ENCODE measurements at places on chromosomes 1 and 21.

GRCh38 chr1:89962024-89962741 is 32.7 kb upstream of the ZNF326 start:
- no peak for DNase-seq

- no peak for DNase-seq
Measured at GRCh38 chr1:80994934-80995333, 805.8 kb upstream of the ADGRL2 start.

GRCh38 chr1:206506405-206507283 is 687 bp upstream of the RASSF5 start:
- no peak for DNase-seq

DNA sequence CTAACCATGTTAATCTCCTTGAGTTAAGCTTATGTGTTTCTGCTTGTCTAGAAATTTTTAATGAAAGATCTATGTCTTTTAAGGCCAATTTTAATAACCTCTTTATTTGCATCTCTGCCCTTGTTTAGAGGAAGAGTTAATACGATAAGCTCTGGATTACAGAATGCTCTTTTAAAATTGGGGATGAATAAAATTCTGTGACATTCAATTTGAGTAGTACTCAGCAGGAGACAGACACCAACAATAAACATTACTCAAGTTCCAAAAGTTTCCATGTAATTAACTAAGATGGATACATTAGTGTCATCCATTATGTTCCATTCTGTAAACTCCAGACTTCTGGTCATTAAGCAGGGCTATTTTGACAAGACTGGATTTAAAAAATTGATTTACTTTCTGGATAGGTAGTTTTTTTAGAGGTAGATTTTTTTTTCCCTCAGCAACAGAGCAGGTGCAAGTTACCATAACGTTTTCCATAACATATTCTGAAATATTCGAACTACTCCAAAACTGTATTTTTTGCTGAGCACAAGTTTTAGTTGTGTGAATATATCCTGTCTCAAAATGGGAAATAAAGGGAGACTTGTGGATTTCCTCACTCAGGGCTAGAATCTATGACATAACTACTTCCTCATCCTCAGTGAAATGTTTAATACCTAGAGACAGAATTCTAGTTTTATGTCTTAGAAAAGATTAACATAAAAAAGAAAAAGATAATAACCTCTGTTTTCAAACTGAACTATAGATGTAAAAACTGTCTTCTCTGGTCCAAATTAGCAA is 221.7 kb downstream of the NEGR1 start:
- no peak for DNase-seq

GRCh38 chr1:57530206-57530910 is 106.5 kb upstream of the DAB1 start:
- no peak for DNase-seq

DNA sequence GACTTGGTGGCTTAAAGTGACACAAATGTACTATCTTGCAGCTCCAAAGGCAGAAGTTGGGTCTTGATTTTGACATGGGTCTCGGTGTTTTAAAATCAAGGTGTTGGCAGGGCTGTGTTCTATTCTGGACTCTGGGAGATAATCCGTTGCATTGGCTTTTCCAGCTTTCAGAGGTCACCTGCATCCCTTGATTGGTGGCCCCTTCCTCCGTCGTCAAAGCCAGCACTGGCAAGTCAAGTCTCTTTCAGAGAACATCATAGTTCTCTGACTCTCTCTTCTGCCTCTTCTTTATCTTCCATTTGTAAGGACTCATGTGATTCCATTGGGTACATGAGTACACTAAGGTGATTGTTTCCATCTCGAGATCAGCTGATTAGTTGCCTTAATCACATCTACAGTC is 172.1 kb downstream of the CAMTA1 start:
- DNase-seq = no peak

DNA sequence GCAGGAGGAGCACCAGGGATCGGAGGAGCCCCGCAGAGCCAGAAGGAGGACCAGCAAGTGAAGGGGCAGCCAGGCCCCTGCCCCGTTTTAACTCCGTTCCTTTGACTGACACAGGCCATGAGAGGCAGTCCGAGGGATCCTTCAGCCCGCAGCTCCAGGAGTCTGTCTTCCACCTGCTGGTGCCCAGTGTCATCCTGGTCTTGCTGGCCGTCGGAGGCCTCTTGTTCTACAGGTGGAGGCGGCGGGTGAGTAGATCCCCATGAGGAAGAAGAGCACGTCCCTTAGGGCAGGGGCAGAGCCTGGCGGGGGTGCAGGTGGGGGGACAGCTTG is 13.3 kb downstream of the CSF1 start:
- no peak for DNase-seq

GRCh38 chr1:186440584-186440983 is 20.3 kb downstream of the PDC start:
- DNase-seq = no peak

DNA sequence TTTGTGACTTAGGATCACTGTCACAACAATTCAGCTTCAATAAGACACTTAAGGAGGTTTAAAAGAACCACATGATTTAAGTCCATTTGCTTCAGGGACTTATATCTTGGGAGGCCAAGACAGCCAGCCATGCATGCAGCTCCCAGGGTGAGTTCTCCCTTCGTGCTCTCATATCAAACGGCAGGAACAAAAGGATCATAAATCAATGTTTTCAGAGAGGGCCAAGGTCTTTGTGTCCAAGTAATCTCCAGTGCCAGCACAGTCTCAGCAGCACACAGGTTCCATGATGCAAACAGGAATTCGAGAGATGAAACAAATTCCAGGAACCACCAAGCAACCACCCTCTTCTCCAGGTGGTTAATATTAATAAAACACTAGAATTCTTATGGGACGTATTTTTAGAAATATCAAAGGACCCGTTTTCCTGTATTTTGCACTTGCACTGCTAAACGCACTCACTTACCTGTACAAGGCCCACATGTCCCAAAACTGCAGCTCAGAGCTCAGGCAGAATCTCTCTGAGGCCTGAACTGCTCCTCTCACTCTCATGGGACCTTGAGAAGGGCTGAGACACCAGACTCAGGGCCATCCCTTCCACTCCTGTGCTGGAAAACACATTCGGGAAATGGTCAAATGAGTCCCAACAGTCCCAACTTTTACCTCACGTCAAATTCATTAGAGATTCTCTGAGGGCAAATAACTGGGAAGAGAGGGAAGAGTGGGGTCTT is 100.0 kb upstream of the RAB4A start:
- no peak for DNase-seq

DNA sequence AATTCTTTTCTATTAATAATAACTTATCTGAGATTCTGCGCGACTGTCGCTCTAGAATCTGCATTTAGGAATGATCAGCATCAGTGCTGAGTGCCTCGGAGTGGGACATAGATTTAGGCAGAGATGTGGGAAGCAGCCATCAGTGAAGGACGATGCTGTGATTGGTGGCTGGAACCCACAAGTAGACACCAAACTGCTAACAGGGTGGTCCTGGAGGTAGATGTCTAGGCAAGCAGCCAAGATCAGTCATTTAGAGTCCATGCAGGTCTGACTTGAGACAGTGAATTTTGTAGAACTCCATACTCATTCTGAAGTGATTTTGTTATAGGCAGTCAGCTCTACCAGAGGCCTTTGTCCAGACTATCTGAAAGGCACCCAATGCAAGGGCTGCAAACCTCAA is 51.8 kb upstream of the LYST start:
- no peak for DNase-seq

- no peak for DNase-seq
Measured at GRCh38 chr21:42550817-42551216, 37.2 kb downstream of the SLC37A1 start.

DNA sequence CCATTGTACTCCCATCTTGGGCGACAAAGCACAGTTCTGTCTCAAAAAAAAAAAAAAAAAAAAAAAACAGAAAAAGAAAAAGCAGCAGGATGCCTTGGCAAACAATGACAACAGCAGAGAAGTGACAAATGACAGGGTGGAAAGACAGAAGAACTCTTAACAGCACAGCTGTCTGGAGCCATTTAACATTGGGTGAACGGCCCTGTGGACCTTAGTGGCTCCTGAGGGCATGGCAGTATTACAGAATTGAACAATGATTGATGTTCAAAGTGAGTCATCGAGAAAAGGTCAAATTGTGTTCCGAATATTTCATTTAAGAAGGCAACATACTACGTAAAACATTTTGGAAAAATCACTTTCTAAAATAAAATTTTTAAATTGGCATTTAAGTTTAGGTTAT is 30.0 kb downstream of the DNASE2B start:
- DNase-seq = no peak

DNA sequence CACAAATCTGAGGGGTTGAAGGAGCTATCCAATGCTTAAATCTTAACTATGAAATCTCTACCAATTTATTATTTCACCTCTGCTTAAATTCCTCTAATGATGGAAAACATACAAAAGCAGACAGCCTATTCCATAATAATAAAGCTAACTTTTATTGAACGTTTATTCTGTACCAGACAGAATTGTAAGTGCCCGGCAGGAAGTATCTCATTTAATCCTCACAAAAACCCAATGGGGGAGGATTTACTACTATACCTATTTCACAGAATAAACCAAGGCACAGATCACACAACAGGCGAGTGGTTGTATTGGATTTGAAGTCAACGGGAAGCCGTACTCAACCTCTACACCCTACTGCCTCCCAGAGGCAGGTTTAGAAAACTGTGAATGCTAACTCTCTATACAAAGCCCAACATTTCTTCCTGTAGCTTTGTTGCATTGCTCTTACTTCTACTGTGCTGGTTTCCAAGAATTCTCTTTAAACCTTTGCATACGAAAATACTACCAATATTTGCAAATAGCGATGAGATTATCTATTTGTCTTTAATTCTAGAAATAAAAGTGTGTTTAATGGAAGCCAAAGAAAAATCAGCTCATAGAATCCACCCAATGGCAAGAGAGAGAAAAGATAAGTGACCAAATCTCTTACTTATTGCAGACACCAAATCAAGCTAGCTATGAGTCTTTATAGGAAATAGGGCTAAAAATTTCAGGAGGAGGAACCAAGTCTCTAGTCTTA is 33.5 kb upstream of the C1orf53 start:
- DNase-seq = no peak

DNA sequence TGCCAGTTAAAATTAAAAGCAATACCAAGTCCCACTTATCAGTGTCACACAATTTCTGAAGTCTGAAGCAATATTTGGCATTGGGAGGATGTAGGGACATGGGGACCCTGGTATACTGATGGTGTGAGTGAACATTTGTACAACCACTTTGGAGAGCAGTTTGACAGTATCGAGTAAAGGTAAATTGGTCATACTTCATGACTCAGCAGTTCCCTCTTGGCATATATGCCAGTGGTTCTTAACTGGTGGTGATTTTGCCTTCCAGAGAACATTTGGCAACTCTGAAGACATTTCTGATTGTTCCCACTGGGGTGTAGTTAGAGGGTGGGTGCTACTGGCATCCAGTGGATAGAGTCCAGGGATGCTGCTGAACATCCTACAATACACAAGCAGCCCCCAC is 19.7 kb downstream of the FMOD start:
- DNase-seq = no peak

DNA sequence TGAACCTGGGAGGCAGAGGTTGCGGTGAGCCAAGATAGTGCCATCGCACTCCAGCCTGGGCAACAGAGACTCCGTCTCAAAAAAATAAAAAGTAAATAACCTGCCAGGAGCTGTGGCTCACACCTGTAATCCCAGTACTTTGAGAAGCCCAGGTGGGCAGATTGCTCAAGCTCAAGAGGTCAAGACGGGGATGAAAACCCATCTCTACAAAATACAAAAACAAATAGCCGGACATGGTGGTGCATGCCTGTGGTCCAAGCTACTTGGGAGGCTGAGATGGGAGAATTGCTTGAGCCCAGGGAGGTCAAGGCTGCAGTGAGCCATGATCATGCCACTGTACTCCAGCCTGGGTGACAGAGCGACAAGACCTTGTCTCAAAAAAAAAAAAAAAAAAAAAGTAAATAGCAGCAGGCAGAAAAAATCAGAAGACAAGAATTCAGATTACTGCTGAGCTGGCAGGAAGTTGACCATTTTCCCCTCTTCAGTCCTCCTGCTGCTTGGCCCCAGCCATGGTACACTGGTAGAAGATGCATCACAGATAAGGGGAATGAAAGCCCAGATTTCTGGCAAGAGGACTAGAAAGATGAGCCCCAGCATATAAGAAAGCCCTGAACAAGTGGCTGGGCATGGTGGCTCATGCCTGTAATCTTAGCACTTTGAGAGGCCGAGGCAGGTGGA is 97.6 kb downstream of the TOMM20 start:
- no peak for DNase-seq

- DNase-seq = no peak
Measured at GRCh38 chr1:214670098-214670497, 67.1 kb downstream of the CENPF start.

- no peak for DNase-seq
Measured at GRCh38 chr1:67173988-67174387, 7.7 kb downstream of the IL23R start.

- DNase-seq = no peak
Measured at GRCh38 chr1:91006113-91006908, 15.5 kb downstream of the ZNF644 start.

DNA sequence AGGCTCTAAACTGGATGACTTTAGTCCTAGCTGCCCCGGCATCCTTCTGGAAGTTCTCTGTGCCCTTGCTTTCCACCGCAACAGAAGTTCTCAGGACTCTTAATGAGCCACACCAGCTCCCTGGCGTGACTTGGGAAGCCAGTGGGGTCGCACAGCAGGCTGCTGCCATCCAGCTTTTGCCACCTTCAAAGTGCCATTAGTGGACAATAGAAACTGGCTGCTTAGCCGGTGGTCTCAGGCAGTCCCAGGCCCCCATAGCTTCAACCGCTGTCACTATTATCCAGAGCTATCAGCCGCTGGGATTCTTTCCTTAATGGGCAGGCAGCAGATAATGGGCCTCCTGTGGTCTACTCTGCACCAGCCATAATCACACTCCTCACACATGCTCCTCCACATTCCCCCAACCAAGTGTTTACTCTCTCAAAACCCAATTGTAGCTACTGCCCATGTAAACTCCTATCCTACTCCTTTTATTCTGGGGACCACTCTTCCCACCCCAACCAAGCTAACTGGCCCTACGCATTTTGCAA is 37.3 kb downstream of the PLEKHA6 start:
- no peak for DNase-seq

DNA sequence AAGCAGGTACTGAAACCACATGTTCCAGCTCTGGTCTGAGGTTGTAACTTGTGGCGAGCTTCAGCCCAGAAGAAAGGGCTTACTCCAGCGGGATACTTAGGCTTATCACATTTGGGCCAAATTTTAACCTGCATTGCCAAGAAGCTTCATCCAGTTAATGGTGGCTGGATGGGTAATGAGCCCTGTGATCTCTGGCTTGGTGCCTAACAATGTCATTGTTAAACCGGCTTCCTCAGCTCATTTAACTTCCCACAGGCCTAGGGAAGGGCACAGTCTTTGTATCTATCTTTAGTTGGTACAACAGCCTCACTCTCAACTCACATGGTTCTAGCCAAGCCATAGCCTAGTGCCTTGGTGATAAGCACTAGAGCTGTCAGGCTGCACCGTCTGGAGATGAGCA is 43.6 kb upstream of the CCDC190 start:
- no peak for DNase-seq

- no peak for DNase-seq
Measured at GRCh38 chr1:200332716-200333115, 77.1 kb downstream of the ZNF281 start.

- no peak for DNase-seq
Measured at GRCh38 chr1:2460203-2460602, 15.9 kb upstream of the PLCH2 start.

GRCh38 chr21:28751176-28751575 is 241.5 kb downstream of the LTN1 start:
- no peak for DNase-seq

All from activated CD4-positive, CD25-positive, alpha-beta regulatory T cell (primary cell).